ENCODE measurements at places on chromosomes 3 and 15.

GRCh38 chr15:74170071-74170844 is 3.3 kb upstream of the ISLR start:
- DNase-seq: no peak

DNA sequence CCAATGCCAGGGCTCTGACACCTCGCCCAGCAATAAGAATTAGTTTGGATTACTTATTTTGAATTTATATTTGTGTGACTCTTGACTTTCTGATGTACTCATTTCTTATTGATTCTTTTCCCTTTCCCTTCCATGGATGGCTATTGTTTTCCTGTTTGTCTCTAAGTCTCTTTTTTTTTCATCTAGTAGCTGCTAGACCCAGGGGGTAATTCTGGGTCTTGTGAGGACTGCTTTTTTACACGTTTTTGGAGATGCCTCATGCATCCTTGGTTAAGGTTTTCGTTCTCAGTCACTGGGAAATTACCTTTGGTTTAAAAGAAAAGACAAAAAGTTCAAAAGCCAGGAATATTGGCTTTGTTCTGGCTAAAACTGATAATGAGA is 70.2 kb upstream of the STRIT1 start:
- no peak for DNase-seq

DNA sequence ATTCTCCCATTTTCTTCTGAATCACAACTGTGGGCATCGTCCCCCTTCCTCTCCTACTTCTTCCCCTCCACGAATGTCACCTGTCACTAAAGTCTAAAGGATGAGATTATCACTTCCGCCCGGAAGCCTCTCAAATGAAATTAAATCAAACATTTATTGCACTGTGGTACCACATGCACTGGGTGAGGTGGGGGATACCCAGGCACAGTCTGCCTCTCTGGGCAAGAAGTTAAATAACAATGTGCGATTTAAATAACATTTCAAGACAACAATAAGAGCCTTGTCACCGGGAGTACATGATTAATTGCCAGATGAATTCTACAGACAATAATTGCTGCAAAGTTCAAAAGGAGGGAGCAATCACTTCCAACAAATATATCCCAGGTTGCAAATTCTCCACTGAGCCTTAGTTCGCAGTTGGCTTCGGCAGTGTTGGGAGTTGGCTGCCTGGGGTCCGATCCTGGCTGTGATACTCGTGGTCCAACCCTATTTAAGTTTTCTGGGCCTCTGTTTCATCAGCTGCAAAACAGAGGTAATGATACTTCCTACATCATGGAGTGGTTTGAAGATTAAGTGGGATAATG is 77.7 kb downstream of the FOXP1 start:
- DNase-seq: no peak

- DNase-seq: no peak
Observed at GRCh38 chr3:42905740-42906069, 237 bp upstream of the ZNF662 start.

GRCh38 chr3:66259566-66260255 is 38.9 kb downstream of the SLC25A26 start:
- DNase-seq: no peak

DNA sequence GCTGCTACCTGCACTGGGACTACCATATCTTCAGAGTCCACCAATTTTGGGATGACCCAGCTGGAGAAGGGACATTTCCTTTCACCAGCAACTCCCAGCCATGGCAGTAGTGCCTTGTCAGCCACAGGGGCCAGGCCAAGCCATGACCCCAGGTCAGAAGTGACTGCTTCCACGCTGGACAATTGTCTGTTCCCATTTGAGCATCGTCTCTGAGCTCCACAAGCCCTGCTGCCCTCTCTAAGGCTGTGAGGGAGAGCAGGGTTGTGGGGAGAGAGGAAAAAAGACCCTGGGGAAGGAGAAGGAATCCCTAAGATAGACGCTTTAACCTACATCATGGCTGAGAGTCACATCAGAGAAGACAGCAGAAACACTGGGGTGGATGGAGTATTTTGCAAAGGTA is 7.4 kb upstream of the RARRES1 start:
- no peak for DNase-seq

- no peak for DNase-seq
Observed at GRCh38 chr3:85483986-85484385, 525.2 kb downstream of the CADM2 start.

- no peak for DNase-seq
Observed at GRCh38 chr3:67044295-67044694, 46.2 kb downstream of the KBTBD8 start.

DNA sequence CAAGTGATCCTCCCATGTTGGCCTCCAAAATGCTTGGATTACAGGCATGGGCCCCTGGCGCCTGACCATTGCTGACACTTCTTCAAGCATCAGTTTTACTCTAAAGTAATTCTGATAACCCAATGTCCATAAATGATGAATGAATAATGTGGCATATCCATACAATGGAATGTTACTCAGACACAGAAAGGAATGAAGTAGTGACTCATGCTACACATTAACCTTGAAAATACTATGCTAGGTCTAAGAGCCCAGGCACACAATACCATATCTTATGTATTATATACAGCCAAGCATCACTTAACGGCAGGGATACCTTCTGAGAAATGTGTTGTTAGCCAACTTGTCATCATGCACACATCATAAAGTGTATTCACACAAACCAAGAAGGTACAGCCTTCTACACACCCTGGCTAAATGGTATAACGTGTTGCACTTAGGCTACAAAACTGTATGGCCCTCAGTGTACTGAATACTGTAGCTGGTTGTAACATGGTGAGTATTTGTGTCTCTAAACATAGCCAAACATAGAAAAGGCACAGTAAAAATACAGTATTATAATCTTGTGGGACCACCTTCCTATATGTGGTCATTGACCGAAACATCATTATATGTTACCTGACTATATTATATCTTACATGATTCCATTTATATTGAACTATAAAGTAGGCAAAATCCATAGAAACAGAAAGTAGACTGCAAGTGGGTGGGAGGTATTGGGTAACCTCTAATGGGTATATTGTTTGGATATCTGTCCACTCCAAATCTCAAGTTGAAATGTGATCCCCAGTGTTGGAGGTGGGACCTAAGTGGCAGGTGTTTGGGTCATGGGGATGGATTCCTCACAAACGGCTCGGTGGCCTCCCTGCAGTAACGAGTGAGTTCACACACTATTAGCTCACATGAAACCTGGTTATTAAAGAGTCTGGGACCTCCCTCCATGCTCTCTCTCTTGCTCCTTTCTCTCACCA is 31.4 kb downstream of the MKRN2 start:
- DNase-seq: no peak

GRCh38 chr15:79341396-79341795 is 30.5 kb downstream of the TMED3 start:
- no peak for DNase-seq

DNA sequence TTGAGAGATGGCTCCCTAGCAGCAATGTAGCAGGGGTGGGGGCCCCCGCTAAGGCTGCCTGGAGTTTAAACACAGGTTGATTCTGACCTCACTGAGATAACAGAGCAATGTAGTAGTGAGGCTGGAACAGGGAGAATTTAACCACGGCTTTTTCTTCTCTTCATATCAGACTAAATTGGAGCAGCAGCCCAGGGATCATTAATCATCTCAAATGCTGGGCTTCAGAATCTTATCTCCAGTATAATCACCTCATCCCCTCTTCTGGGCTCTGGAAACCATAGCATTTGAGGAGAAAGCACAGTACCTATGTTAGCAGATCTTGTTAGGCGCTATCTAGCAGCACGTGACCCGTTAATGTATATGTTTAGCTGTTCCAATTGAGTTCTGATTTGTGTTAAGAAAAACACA is 25.4 kb upstream of the DET1 start:
- no peak for DNase-seq

- DNase-seq: no peak
Observed at GRCh38 chr3:19248767-19249166, 100.5 kb downstream of the KCNH8 start.

- no peak for DNase-seq
Observed at GRCh38 chr15:58393241-58393662, 38.5 kb upstream of the LIPC start.

- DNase-seq: no peak
Observed at GRCh38 chr3:51966922-51967383, 301 bp downstream of the PCBP4 start.

DNA sequence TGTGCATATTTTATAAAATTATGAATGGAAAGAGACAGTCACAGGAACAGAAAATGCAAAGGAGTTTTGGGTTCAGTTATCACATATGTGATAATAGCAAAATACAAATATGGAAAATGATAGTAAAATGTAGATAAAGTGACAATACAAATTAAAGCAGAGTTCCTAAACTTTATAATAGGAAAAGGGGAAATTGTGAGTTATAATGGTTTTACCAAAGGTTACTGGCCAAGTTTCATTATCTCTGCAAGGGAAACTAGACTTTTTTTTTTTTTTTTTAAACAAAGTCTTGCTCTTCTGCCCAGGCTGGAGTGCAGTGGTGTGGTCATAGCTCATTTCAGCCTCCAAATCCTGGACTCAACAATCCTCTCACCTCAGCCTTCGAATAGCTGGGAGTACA is 228.7 kb upstream of the CGNL1 start:
- no peak for DNase-seq

DNA sequence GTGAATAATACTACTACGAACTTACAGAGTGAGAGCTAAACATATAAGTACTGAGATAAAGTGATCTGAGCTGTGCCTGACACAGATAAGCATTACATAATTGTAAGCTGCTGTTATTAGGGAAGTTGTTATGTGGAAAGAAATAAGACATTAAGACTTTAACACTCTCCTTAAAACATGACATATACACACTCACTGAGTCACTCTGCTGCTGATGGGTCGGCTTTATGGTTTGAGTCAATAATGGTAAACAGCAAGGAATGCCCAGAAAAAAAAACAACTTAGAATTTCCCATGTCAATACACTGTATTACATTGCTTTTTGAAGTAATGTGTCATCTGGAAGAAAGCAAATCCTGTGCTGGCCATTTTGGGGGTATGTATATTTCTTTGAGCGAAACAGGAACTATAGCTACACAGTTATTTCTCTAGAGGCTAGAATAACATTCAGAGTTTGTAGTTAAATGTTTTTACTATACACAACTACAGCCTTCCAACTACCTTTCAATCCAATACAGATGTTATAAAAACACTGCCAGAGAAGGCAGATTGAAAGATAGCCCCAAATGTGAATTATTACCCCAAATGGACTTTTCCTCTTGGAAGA is 22.8 kb upstream of the SPRED1 start:
- no peak for DNase-seq

GRCh38 chr3:71120012-71120411 is 463.5 kb downstream of the FOXP1 start:
- DNase-seq: no peak

GRCh38 chr3:45425237-45425933 is 37.0 kb downstream of the LARS2 start:
- DNase-seq: no peak

- no peak for DNase-seq
Observed at GRCh38 chr15:36278219-36278618, 301.2 kb upstream of the CDIN1 start.

DNA sequence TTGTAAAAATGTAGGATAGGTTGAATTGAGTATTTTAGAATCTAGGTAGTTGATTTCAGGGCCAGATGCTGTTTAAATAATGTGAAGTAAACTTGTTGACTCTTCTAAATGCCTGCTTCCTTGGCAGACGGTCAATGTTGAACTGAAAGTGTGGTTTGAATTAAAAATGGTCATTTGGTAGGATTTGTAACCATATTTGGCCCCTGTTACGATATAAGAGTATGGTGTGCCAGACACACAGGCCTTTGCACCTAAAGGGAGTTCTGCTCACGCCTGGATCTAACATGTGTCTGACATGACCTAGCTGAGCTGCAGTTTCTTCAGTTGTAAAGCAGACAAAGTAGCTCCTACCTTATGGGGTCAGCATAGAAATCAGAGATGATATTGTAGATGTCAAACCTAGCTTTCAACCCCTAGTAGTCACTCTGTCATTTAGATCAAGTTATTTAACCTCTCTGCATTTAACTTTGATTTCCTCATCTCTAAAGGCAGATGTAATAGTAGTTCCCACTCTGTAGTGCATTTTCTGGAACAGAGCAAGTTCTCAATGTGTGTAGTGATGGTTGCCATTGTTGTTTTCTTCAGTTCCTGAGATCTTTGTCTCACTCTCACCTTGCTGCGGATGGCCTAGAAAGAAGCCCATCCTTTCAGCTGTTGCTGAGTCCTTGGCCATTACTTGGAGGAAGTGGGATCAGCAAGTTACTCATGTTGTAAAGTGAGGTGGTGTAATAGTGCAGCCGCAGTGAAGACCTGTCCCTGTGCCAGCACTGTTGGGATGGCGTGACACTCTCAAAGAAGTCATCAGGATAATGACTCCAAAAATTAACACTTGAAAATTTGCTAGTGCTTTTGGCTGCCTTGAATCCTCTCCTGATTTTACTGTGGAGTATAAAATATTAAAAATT is 90.2 kb downstream of the GHSR start:
- DNase-seq: no peak

GRCh38 chr3:60308808-60309207 is 942.4 kb downstream of the FHIT start:
- no peak for DNase-seq

- DNase-seq: no peak
Observed at GRCh38 chr15:38642689-38643270, 78.2 kb upstream of the RASGRP1 start.

GRCh38 chr3:97899331-97899730 is 72.9 kb downstream of the RIOX2 start:
- DNase-seq: no peak

DNA sequence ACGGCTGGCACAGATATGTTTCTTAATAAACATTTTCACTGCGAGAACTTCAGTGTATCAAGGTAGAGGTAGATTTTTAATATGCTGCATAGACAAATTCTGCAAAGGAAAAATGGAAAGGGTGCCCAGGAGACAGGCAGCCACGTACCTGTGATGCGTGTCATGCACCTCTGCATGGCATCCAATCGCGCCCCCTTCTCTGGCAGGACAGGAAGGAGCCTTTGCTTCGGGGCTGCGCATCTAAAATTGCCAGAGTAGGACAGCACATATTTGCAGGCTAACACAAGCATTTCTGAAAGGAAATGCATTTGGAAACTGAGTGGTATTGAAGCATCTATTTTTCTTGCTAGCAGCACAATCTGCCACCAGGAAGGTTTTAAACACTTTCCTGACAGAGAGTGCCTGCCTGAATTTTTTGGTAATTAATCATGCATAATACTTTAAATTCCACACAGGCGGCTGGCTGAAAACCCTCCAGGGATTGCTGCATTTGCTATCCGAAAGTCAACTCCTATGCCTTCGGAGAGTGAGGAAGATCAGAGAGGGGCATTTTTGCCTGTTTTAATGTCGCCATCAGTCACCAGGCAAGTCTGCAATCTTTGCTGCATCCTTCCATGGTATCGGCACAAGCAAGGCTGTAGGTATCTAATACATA is 165.1 kb upstream of the ATP10A start:
- no peak for DNase-seq

GRCh38 chr15:38042707-38043445 is 108.4 kb downstream of the TMCO5A start:
- DNase-seq: no peak

- DNase-seq: no peak
Observed at GRCh38 chr3:23435318-23435717, 232.2 kb downstream of the UBE2E2 start.

- no peak for DNase-seq
Observed at GRCh38 chr3:13727890-13728289, 152.0 kb downstream of the WNT7A start.

Measured in stimulated activated CD4-positive, alpha-beta T cell treated with anti-CD3 and anti-CD28 coated beads, Interleukin-15, amount 100 ng/mL, for 24 hours (primary cell).